ENCODE measurements at places on chromosomes 6 and 20.

- DNase-seq, result no peak
Measured at GRCh38 chr6:112320561-112321318, 26.4 kb upstream of the RFPL4B start.

- no peak for DNase-seq
Measured at GRCh38 chr6:127022302-127022701, 96.2 kb upstream of the RSPO3 start.

DNA sequence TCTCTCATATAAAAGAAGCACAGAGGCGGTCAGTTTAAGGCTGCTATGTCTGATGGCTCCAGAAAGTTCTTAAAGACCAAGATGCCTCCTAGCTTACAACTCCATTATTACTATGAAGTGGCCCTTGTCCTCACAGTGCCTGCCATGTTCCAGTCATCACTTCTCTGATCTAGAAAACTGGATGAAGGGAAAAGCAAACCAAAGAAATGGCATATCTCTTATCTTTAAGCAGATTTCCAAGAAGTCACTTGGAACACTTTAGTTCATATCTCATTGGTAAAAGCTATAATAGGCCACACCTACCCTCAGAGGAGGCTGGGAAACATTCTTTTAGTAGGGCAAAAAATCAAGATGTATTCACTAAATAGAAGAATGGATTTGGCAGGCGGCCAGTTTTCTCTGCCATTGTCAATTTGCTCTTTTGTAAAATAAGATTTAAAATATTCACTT is 289.6 kb downstream of the TBC1D7 start:
- DNase-seq, result no peak

DNA sequence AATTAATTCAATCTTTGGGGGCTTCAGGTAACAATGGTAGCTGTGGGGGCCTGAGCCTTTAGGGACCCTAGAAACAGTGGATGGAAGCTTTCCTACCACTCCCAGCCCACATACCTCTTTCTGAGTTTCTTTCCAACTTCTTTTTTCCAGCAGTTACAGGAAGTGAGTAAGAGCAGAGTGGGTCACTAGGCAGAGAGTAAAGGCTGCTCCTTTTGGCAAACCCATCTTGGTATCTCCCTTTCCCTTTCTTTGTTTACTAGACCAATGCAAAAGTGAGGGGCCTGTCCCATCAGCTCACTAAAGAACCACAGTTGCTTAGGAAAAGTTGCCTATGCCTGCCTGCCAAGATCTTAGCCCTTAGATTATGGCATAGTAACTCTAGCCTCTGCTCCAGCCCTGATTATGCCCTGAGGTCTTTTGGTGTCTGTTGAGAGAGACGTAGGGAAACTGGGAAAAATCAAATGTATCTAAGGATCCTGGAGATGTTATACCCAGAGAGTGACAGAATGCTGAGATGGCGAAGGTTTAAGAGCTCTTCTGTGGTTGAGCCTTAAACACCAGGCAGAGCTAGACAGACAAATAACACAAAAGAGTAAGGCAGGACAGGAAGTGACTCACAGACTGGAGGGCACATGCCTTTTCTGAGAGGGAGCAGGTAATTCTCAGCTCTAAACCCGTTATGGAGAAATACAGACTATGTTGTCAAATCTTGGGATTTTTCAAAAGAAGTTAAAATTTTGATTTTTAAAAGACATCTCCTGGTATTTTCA is 31.3 kb downstream of the TRMT6 start:
- DNase-seq, result no peak

DNA sequence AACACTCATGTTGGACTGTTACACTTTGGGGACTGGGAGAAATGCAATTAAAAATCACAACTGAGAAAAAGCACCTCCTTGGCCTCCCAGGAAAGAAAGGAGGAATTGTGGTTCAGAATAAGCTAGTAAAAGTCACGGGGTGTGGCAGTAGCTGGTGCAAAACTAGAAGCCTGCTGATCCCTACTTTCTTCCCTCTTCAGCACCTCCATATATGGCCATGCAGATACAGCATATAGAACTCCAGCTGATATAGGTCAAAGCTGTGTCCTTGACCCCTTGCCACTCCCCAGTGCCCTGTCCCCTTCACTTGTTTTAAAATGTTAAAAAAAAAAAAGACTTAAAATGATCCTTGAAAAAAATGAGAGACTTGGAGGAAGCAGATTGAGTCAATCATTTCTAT is 5.5 kb upstream of the FLRT3 start:
- no peak for DNase-seq

- DNase-seq, result no peak
Measured at GRCh38 chr6:5054245-5054873, 30.8 kb upstream of the PPP1R3G start.

- DNase-seq, result no peak
Measured at GRCh38 chr20:9409352-9409751, 105.0 kb upstream of the LAMP5 start.

DNA sequence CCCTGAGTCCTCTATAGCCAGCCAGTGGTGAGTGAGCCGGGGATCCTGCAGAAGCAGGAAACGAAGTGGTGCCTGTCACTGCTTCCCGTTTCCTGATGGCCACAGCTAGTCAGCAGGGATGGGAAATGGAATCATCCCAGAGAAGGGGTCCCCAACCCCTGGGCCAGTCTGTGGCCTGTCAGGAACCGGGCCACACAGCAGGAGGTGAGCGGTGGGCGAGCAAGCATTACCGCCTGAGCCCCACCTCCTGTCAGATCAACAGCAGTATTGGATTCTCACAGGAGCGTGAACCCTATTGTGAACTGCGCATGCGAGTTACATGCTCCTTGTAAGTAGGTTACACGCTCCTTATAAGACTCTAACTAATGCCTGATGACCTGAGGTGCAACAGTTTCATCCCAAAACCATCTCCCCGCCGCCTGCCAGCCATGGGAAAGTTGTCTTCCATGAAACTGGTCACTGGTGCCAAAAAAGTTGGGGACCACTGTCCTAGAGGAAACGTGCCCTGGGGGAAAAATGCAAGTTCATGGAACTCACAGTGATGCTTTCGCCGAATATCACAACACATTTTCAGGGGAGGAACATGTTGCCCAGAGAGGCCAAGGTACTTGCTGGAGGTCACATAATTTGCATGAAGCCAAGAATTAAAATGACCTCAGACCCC is 113.8 kb downstream of the JPH2 start:
- no peak for DNase-seq

DNA sequence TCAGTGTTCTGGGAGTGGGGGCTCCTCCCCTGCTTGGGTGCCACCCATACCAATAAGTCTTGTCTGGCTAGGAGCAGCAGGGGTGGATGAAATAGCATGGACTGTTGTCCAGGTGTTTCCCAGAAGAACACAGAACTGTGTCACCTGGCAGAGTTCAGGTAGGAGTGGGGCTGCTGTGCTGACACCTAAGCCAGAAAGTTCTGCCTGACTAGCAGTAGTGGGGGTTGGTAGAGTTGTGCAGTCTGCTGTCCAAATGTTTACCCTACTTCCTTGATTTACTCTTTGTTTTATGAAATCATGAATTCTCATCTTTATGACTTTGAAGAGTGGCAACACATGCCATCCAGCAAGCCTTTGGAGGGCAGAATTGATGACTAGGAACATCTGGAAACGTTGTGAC is 27.3 kb upstream of the SLC35B3 start:
- no peak for DNase-seq

DNA sequence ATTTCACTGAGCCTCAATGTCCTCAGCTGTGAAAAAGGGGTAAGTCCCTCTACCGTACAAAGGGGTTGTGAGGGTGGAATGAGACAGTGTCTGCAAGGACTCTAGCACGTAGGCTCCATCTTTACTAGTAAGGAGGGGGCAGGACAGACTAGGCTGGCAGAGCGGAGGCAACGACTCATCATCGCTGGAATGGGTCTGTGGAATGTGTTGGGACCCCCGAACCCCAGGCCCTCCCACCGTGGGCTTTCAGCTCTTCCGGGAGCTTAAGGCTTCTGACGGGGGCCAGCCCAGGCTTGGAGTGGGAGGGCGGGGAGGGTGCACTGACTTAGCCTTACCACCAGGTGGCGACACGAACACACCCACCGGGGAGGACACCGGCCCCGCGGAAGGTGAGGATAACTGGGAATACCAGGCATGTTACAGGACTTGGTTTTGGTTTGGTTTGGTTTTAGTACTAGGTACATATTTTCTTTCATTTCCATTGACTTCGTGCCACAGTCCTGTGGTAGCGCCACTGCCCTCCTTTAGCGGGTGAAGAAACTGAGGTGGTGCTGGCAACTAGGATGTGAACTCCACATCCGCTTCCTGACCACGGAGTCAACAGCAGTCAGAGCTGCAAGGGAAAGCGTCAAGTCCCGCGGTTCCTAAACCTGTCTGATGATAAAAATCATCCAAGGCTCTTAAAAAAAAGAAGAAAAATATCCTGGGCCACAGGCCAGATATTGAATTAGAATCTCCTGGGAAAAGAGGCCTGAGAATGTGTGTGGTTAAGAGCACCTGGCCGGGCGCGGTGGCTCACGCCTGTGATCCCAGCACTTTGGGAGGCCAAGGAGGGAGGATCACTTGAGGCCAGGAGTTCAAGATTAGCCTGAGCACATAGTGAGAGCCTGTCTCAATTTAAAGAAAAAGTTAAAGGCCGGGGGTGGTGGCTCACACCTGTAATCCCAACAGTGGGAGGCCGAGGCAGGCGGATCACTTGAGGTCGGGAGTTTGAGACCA is 10.3 kb upstream of the TULP1 start:
- peak; percentile 62 for DNase-seq

GRCh38 chr20:35269055-35269781 is 8.7 kb downstream of the MMP24OS start:
- DNase-seq, result peak; percentile 54

- no peak for DNase-seq
Measured at GRCh38 chr20:63693083-63693732, 3.2 kb upstream of the TNFRSF6B start.

- no peak for DNase-seq
Measured at GRCh38 chr6:55017555-55018300, 156.6 kb upstream of the HCRTR2 start.

DNA sequence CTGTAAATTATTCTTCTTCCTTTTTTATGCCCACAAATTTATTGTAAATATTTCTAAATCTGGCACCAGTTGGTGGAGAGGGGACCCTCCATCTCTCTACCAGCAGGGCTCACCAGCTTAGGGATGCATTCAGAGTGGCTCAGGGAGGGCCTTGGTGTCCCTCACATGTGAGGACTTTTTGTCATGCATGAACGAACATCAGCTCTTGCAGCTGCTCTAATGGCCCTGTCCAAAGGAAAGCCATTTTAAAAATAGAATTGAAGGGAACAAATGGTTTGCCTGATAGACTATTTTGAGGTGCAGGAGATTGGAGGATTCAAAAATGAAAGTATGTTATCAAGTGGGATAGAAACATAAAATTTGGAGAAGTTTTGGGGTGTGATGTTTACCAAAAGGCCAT is 37.5 kb upstream of the KLHL31 start:
- no peak for DNase-seq

DNA sequence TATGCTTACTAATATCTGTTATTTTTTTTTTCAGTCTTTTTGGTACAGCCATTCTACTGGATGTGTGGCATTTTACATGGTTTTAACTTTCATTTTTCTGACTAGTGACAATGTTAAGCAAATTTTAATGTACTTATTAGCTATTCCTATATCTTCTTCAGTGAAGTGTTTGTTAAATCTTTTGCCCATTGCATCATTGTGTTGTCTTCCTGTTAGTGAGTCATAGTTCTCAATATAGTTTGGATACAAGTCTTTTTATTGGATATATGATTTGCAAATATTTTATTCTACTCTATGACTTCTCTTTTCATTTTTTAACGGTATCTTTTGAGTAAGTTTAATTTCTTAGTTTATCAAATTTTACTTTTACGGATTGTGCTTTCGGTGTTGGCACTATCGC is 519.4 kb downstream of the CDKAL1 start:
- no peak for DNase-seq

GRCh38 chr6:76914737-76915136 is 548.6 kb downstream of the HTR1B start:
- no peak for DNase-seq

DNA sequence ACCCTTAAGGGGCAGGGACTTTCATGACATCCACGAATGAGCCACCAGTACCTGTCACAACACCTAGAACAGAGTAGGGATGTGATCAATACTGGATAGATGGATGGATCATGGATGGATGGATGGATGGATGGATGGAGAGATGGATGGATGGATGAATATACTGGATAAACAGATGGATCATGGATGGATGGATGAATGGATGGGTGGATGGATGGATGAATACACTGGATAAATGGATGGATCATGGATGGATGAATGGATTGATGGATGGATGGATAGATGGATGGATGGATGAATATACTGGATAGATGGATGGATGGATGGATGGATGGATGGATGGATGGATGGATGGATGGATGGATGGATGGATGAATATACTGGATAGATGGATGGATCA is 73.0 kb downstream of the PKHD1 start:
- DNase-seq, result no peak

DNA sequence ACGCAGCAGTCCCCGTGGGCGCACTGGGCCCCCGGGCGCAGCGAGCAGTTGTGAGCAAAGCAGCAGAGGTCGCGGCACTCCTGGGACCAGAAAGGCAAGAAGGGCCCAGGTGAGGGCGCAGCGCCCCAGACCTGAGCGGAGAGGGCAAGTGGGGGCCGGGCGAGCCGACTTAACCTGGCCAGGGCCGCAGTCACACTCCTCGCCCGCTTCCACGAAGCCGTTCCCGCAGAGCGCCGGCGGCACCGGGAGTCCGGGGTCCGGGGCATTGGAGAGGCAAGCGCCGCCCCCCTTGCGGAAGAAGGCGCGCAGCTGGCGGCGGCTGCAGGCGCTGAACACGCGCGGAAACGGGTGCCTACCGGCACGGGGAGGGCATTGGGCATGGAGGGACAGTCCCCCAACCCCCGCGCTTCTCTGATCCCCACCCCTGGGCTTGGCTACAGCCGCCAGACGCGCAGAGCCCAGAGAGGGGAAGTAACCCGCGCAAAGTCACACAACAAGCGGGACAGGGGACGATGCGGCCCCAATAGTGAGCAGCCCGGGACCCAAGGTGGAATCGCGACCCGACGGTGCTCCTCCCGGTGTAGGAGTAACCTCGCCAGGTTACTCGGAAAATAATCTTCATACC is 9.2 kb downstream of the ADAM33 start:
- no peak for DNase-seq

DNA sequence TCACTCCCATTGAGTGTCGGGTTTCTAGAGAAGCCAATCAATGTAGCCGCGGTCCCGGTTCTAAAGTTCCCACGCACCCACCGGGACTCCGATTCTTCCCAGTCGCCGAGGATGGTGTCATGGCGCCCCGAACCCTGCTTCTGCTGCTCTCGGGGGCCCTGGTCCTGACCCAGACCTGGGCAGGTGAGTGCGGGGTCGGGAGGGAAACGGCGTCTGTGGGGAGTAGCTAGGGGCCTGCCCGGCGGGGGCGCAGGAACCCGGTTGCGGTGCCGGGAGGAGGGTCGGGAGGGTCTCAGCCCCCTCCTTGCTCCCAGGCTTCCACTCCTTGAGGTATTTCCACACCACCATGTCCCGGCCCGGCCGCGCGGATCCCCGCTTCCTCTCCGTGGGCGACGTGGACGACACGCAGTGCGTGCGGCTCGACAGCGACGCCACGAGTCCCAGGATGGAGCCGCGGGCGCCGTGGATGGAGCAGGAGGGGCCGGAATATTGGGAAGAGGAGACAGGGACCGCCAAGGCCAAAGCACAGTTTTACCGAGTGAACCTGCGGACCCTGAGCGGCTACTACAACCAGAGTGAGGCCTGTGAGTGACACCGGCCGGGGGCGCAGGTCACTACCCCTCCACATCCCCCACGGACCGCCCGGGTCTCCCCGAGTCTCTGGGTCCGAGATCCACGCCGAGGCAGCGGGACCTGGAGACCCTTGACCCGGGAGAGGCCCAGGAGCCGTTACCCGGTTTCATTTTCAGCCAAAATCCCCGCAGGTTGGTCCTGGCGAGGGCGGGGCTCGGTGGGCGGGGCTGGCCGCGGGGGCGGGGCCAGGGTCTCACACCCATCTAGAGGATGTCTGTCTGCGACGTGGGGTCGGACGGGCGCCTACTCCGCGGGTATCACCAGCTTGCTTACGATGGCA is 35.2 kb upstream of the HLA-G start:
- DNase-seq, result no peak
